CD4-positive, alpha-beta T cell treated with Interleukin-6 at 100 ng/mL for 8 hours (primary cell): ENCODE measurements at places on chromosomes 6 and 20.

GRCh38 chr6:95325916-95326315 is 251.4 kb upstream of the MANEA start:
- DNase-seq = no peak

GRCh38 chr6:4446982-4447381 is 311.6 kb upstream of the ECI2 start:
- DNase-seq = no peak

DNA sequence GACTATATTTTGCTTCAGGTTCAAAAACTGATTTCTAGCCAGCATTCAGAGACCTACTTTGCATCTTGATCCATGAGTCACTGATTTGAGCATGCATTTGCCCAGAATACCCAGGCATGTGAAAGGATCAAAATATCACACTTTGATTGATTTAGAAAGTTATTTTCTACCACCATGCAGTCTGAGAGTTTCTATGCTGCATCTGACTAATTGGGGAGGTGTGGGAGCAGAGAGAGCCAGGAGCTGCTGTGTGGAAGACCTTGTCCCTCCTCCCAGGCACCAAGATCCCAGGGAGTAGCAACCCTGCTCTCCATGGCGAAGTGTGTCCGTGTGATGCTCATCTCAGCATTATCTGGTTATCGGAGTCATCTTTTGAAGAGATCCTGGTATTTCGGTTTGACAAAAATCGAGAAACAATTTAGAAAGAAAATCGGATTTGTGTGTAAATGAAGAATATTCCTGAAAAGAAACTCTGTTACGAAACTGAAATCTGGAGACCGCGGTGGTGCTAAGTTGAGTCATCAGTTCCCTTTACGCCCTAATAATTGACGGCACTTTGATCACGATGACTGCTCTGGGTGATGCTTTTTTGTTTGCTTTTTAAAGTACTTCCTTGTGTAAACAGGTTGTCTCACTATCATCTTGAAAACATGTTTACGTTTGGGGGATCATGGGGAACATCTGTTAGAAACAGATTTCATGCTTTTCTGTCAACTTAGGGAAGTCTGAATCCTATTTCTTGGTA is 193.4 kb downstream of the BACH2 start:
- peak; percentile 32 for DNase-seq

GRCh38 chr6:43973357-43973756 is 153.9 kb downstream of the MRPL14 start:
- no peak for DNase-seq

- no peak for DNase-seq
Measured at GRCh38 chr6:48078120-48078519, 32.9 kb downstream of the PTCHD4 start.

DNA sequence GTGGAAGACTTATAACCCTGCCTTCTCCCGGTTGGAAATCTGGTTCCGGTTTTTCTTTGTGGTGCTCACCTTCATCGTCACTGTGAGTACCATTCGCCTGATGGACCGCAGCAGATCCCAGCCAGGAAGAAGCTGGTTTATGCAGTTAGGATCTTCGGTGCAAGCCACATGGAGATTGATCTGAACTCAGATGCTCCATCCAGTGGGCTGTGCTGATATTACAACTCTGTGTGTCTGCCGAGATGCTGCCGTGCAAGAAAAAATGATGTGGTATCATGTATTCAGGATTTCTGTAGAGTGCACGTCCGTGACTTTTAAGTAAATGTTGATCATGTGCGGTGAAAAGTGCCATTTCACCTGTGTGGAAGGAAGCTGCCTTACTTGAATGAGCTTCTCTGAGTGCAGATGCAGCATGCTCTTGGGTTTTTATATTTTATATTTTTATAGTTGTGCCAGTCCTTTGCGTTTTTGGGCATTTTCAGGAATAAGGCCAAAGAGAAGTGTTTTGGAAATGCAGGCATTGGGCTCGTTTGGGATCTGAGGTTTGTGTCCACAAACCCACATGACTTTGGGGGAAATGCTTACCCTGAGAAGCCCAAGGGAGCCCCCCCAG is 39.2 kb downstream of the DYNLT1 start:
- DNase-seq = peak; percentile 36

DNA sequence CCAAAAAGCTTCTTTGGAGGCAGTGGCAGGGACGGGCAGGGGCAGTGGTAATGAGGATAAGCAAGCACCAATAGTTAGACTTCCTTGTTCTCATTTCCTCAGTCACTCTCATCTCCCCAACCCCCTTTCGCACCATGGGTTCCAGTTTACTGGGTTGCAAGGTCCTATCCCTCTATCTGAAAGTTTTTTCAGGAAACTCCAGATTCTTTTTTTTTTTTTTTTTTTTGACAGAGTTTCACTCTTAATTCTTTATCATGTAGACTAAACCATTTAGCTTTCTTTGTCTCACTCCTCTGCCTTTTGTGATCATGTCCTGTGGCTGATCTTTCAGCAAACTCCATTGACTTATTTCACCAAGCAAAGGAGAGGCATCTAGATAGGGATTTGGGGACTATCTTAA is 51.4 kb upstream of the GMDS start:
- no peak for DNase-seq

GRCh38 chr6:21604081-21604480 is 10.5 kb downstream of the SOX4 start:
- DNase-seq = no peak

GRCh38 chr20:17971300-17972013 is 2.6 kb downstream of the MGME1 start:
- DNase-seq = no peak

- DNase-seq = no peak
Measured at GRCh38 chr6:169183233-169183632, 70.4 kb downstream of the THBS2 start.

GRCh38 chr20:32018269-32019155 is 8.3 kb downstream of the CCM2L start:
- peak; percentile 18 for DNase-seq

- no peak for DNase-seq
Measured at GRCh38 chr6:18260448-18261106, 3.8 kb downstream of the DEK start.

DNA sequence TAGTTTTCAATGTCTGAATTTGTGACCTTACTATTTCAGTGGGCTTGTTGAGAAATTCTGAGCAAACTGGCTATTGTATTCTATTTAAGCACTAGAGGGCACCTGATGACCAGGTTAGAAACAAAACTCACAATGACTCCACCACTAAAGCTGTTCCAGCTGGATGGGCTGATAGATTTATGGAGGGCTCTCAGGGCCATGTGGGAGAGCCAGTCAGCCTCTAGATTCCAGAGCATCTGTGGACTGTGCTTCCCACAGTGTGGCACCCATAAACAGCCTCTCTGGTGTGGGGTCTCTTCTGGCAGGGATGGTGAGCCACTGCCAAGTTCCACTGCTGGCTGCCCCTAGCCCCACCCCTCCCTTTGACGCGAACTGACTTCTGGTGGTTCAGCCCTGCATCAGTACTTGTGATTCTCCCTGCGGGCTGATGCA is 29.2 kb downstream of the C6orf58 start:
- no peak for DNase-seq

DNA sequence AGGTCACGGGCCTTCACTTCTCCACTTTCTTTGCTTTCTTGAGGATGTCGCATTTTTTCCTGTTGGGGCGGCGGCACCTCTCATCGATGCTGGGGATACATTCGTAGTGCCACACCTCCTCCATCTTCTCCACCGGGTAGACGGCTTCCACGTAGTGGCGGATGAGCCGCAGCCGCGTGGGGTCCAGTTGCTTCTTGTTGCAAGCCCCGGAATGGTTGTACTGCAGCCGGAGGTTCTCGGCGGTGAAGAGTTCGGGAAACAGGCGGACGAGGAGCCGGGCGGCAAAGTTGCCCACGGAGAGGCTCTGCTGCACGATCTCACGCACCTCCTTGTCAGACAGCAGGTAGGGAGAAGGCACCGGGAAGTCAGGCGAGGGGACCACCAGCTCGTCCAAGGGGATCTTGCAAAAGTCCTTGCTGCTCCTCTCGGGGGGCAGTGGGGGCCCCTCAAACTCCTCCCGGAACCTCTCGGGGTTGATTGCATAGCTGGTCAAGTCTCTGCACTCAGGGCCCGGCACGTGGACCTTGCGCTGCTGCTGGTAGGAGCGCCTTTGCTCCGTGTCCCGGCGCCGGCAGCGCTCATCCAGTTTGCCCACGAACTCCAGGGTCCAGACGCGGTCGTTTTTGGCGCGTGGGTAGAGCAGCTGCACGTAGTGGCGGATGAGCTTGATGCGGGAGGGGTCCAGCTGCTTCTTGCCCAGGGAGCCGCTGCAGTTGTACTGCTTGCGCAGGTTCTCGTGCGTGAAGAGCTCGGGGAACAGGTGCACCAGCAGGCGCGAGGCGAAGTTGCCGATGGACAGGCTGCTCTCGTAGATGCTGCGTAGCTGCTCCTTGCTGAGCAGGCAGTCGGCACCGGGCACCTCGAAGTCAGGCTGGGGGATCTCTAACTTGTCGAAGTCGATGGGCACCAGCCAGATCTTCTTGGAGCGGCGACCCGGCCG is 41.0 kb downstream of the MTRES1 start:
- no peak for DNase-seq

DNA sequence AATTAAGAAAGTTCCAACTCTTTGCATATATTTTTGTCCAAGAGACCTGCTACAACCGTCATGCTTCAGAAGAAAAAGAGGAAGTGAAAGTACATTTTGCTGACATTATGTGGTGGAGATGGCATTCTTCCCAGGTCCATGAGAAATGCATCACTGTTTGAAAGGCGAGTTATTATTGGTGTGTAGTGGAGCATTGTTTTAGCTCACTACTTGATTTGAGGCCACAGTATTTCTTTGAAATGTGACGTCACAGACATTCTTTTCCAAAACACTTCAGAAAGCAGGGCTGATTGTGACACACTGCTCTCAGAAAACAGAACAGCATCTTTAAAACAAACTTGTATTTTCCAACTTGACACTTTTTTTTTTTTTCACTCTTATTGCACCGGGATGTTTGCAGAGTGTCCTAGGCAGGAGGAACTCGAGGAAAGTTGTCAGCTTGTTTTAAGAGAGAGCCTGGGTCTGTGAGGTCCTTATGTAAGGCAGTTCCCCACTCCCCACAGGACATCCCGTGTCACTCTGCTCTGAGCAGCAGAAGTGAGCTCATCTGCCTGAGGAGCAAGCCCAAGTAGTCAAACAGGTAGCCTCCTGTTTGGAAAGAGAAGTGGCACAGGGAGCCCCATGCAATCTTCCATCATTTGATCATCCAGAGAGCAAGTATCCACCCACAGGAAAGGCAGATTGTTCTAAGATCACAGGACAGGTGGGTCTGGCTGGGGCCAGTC is 1.1 kb downstream of the SPTLC3 start:
- DNase-seq = no peak

DNA sequence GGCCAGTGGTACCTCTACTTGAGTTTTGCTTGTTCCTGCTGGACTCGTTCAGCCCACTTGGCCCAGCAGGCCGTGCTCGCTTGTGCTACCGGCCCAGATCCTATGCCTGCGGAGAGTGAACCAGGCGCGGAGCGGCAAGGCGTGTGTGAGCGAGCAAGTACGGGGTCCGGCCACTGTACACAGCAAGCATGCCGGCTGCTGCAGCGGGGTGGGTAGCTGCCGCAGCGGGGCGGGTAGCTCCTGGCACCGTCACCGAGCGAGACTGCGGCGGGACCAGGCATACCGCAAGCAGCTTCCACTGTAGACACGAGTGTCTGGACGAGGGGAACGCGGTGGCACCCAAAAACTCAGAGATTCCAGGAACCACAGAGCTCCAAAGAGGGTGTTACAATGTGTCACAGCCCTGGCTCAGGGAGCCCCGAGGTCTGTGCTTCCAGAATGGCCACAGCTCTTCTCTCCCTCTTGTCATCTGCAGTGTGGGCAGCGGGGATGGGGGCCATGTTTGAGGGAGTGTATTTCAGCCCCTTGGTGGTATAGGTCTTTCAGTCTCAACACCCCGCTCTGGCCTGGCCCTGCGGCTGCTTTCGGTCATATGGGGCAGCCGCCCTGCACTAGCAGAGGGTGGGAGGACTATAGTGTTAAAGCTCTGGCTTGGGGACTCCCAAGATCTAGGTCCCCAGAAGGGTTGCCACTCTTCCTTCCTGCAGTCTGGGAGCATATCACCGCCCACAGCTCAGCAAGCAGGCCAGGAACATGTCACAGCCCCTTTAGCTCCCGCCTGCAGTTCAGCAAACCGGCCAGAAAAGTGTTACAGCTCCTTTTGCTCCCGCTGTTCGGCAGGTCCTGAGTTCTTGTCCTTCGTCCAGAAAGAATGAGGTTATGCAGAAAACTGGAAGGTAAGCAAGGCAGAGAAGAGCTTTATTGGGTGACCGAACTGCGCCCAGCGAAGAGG is 6.1 kb upstream of the RWDD1 start:
- no peak for DNase-seq

GRCh38 chr6:29439006-29439405 is at the start of gene OR10C1:
Gene OR10C1 (plus strand): TSS chr6:29439306. CDS start chr6:29440016, 710 bp downstream.
- DNase-seq = no peak
